ENCODE measurements at places on chromosomes 12 and 14.

- H3K27ac ChIP-seq: no peak overlapping the region
- H3K4me1 ChIP-seq: no peaks in the 10 kb centered on the region
- no peak for DNase-seq
- no peaks in the 10 kb centered on the region for H3K27me3 ChIP-seq
- peaks cover 13% of the 10 kb centered on the region for H3K36me3 ChIP-seq
Observed at GRCh38 chr14:74835645-74836250, 40.2 kb downstream of the PROX2 start.

DNA sequence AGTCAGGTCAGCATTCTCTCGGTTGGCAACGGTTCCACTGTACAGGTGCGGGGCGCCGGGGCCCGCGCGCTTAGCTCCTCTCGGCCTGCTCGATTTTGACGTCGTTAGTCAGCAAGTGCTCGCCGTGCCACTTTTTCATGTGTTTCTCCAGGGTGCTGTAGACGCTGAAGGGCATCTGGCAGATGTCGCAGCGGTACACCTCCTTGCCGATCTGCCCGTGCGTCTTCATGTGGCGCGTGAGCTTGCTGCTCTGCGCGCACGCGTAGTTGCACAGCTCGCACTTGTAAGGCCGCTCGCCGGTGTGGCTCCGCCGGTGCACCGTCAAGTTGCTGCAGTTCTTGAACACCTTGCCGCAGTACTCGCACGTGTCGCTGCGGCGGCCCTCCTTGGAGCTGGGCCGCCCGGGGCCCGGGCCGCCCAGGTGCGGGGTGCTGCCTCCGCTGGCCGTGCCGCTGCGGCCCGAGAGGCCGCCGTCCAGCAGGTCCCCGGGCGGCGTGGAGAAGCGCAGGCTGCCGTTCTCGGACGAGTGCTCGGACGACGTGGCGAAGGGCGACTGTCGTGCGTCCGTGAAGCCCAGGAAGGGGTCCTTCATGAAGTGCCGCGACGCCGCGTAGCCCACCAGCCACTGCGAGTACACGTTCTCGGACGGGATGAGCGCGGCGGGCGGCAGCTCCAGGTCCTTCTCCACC, 97.8 kb downstream of the BCL11B start:
- no peaks in the 10 kb centered on the region for H3K27me3 ChIP-seq
- DNase-seq: no peak
- H3K4me1 ChIP-seq: no peaks in the 10 kb centered on the region
- no peak overlapping the region for H3K4me3 ChIP-seq
- H3K36me3 ChIP-seq: no peaks in the 10 kb centered on the region

- H3K4me1 ChIP-seq: no peaks in the 10 kb centered on the region
- no peaks in the 10 kb centered on the region for H3K27me3 ChIP-seq
- no peaks in the 10 kb centered on the region for H3K36me3 ChIP-seq
- H3K4me3 ChIP-seq: no peak overlapping the region
- peak; percentile 47 for DNase-seq
- no peak overlapping the region for H3K27ac ChIP-seq
Observed at GRCh38 chr12:110698171-110698902, 9.4 kb upstream of the HVCN1 start.

DNA sequence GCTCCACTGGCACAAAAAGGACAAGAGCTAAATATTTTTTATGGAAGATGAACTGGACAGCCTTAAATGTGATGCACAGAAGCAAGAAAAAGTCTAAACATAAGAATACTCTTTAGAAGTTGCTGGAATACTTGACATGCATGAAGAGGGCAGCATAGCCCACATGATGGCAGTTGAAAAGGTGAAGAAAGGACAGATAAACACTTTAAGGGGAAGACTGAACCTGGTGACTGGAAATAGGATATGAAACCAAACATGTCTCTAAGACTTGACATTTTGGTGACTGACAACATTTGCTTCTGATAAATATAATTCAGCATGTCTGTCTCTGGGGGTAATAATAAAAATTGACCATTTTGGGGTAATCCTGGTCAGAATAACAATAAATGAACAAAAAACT, 273.1 kb downstream of the CCDC91 start:
- H3K4me3 ChIP-seq: no peak overlapping the region
- H3K27ac ChIP-seq: no peak overlapping the region
- H3K4me1 ChIP-seq: no peaks in the 10 kb centered on the region

- H3K4me1 ChIP-seq: no peaks in the 10 kb centered on the region
- no peaks in the 10 kb centered on the region for H3K36me3 ChIP-seq
- H3K27ac ChIP-seq: no peak overlapping the region
- H3K4me3 ChIP-seq: no peak overlapping the region
- no peaks in the 10 kb centered on the region for H3K27me3 ChIP-seq
Observed at GRCh38 chr14:35789651-35790050, 19.4 kb downstream of the RALGAPA1 start.

- H3K36me3 ChIP-seq: no peaks in the 10 kb centered on the region
- DNase-seq: no peak
- H3K27me3 ChIP-seq: no peaks in the 10 kb centered on the region
- no peak overlapping the region for H3K27ac ChIP-seq
Observed at GRCh38 chr12:42725809-42726208, 136.3 kb upstream of the PRICKLE1 start.

- H3K27me3 ChIP-seq: no peaks in the 10 kb centered on the region
- DNase-seq: no peak
- no peaks in the 10 kb centered on the region for H3K36me3 ChIP-seq
Observed at GRCh38 chr14:85296456-85297210, 233.3 kb upstream of the FLRT2 start.

- no peaks in the 10 kb centered on the region for H3K27me3 ChIP-seq
- no peak overlapping the region for H3K27ac ChIP-seq
- no peaks in the 10 kb centered on the region for H3K36me3 ChIP-seq
- no peak overlapping the region for H3K4me3 ChIP-seq
- H3K4me1 ChIP-seq: no peaks in the 10 kb centered on the region
Observed at GRCh38 chr14:79709573-79709972, 501.7 kb downstream of the DIO2 start.

DNA sequence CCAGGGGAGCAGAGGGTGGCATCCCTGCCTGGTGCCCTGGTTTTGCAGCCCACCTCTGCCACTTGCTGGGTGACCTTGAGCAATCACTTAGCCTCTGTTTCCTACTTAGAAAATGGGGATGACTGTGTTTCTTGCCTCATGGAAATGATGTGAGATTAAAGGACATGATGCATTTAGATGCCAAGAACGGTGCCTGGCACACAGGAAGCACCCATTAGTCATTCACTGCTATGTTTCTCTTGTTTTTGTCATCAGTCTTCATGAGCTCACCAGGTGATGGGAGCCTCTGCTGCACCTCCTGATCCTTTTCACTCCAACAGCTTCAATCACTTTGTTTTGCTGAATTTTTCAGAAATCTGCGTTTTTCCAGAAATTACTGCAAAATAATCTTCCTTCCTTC, 23.6 kb upstream of the ATF1 start:
- no peak overlapping the region for H3K4me3 ChIP-seq
- peaks cover 16% of the 10 kb centered on the region for H3K36me3 ChIP-seq
- H3K4me1 ChIP-seq: no peaks in the 10 kb centered on the region
- no peak for DNase-seq
- no peak overlapping the region for H3K27ac ChIP-seq

DNA sequence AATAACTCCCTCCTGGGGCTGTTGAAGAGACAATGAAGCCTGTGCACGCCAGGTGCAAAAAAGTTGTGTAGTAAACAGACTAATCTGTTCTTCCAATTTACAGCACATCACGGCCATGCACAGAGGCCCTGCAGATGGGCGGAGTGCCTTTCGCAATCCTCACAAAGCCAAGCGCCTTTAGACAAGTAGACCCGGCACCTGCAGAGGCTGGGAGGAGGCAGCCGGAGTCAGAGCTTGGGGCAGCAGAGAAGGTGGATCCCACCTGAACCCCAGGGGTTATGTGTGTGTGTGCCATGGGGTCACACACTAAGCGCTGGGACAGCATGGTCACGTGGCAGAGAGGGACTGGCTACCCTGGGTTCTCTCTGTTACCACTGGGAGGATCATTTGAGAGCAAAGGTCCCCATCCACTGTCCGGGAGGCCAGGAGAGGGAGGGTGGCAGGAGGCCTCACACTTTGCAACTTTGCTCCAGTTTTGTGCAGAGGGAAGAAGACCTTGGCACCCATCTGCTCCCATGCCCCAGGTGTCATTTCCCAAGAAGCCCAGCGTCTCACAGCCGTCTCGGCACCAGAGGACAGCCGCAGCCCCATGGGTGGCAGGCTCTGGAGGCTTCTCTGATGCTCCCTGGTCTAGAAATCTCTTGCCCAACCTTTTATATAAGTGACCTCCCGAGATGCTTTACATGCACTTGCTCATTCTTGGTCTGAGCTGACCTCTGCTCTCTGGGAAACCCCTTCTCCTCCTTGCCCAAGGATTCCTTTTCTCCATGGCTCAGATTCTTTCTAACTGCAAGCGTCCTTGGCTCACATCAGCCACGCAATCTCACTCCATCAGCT, 80.0 kb upstream of the DICER1 start:
- no peaks in the 10 kb centered on the region for H3K27me3 ChIP-seq
- peak; percentile 37 for DNase-seq

DNA sequence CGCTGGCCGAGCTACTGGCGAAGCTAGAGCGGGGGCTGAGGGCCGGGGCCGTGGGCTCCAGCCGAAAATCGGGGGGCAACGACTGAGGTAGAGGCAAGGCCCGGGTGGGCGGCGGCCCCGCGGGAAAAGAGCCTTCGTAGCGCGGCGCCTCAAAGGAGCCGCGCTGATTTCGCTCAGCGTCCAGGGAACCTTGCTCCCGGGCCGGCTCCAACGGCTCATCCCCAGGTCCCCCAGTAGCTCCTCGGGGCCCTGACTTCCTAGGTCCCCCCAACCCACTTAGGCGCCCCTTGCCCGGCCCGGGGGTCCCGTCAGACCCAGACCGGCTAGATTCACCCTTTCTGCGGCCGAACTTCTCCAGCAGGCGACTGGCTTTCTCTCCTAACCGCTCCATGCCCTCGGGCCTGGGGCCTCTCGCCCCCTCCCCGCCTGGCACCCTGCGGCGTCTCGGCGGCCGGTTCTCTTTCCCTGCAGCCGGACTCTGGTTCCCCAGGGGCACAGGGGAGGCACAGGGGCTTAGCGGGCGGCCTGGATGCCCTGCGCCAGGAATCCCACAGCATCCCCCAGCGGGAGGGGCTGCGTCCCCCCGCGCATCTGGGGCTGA, 375 bp downstream of the AJUBA start:
- H3K27ac ChIP-seq: peak overlapping the region; percentile 68
- peaks cover 43% of the 10 kb centered on the region for H3K4me1 ChIP-seq
- peak overlapping the region; percentile 88 for H3K4me3 ChIP-seq
- no peak for DNase-seq
- no peaks in the 10 kb centered on the region for H3K27me3 ChIP-seq
